Non-pigmented ciliary epithelial cell (primary cell): ENCODE measurements at places on chromosomes 12 and 14.

GRCh38 chr12:21631367-21631766, 26.3 kb downstream of the LDHB start:
- DNase-seq, result no peak

GRCh38 chr12:77167801-77168200, 102.4 kb upstream of the E2F7 start:
- DNase-seq, result no peak

GRCh38 chr12:105225505-105226015, 10.4 kb downstream of the APPL2 start:
- DNase-seq, result no peak

DNA sequence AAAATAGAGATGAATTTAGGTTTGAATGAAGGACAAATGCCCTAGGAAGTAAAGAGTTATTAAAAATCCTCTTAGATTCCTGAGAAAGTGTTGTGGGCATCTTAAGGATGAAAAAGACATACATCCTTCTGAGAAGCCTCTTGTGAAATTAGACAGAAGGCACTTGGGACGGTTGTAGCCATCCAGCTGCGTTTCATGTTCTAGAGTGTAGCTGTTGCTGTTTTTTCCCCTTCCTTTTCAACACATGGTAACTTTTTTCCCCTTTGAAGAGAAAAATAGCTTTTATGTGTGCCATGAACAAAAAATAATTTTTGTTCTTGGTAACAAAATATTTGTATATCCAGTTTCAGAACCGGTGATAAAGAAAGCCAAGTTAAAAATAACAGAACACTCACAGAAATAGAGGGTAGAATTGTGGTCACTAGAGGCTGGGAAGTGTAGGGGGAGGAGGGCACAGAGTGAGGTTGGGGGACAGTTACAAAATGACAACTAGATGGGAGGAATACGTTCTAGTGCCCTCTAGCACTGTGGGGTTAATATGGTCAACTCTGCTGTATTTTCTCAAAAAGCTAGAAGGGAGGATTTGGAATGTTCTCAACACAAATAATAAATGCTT, 58.4 kb downstream of the PTHLH start:
- no peak for DNase-seq

DNA sequence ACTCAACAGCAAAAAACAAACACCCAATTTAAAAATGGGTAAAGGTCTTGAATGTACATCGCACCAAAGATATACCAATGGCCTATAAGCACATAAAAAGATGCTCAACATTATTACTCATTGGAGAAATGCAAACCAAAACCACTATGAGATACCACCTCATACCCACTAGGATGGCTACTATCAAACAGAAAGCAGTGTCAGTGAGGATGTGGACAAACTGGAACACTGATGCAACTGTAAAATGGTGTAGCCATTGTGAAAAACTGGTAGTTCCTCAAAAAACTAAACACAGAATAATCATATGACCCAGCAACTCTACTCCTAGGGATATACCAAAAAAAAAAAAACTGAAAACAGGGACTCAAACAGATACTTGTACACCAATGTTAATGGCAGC, 49.3 kb downstream of the CDK17 start:
- no peak for DNase-seq

DNA sequence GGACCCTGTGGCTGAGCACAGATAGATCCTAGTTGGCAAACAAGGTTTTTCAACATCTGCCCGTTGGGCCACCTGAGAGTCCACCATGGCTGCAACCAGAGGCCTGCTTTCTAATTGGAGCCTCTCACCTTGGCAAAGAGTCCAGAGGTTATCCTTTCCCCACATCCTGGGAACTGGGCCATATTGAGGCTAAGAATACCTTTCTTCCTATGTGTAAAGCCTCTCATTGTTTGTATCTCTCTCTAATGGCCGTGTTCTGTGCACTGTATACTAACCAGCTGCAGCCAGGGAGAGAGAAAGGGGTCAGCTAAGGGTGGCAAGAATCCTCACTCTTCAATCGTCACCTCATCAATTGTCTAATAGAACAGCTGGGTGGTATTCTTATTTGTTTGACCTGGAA, 79.1 kb upstream of the ST8SIA1 start:
- no peak for DNase-seq

DNA sequence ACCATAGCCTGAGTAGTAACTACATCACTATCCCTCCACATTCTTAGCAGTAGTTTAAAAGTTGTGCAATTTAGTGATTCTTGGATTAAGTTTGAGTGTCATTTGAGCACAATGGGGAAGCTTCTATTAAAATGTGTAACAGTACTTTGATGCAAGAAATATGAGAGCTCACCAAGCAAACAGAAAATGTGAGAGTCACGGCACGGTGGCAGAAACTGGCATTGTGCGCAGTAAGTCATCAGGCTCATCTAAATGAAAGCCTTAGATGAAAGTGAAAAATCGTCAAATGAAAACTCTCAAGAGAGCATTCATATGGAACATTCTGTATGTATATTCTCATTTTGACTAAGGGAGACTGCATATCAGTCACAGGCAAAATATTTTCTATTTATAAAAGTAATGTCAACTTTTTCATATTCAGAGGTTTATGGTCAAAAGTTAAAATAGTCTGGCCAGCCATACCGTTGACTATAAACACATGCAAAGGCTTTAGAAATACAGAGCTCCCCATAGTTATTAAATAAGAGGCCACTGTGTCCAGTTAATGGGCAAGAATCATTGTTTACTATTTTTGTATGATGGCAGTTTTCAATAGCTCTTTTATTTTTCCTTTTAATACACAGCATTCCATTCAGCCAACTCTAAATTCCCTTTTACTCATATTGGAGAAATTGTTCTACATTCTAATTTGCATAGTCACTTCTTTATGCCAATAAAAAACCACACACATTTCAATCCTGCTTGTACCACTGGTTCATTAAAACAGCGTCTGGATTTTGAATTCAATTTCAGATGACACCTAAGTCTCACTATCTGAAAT, 167.9 kb downstream of the PRKD1 start:
- no peak for DNase-seq

DNA sequence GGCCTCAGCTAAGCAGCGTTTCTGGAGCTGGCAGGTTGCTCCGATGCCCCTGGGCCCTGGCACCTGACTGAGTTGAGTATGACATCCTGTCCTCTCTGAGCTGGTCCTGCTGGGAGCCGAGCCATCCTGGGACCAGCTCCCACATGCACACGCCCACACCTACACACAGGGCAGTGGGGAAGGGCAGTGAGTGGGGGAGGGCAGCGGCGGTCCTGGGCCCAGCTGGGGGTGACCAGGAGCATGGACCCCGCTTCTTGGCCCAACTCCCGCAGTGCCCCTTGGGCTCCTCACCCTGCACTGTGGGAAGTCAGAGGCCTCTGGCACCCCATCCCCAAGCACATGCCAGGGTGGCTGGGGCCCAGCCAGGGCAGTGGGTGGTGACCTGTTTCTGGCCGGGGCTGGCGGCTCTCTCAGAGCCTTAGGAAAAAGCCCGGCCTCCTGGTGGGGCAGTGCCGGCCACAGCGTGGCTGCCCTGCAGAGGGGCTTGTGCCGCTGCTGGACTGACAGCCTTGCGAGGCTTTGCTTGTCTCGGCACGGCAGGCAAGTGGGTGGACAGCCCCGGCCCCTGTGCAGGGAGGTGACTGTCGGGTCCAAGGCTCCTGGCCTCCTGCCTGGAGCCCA, 5.9 kb upstream of the CRIP2 start:
- DNase-seq, result no peak

- DNase-seq, result no peak
Measured at GRCh38 chr14:26845151-26845818, 247.5 kb upstream of the NOVA1 start.

DNA sequence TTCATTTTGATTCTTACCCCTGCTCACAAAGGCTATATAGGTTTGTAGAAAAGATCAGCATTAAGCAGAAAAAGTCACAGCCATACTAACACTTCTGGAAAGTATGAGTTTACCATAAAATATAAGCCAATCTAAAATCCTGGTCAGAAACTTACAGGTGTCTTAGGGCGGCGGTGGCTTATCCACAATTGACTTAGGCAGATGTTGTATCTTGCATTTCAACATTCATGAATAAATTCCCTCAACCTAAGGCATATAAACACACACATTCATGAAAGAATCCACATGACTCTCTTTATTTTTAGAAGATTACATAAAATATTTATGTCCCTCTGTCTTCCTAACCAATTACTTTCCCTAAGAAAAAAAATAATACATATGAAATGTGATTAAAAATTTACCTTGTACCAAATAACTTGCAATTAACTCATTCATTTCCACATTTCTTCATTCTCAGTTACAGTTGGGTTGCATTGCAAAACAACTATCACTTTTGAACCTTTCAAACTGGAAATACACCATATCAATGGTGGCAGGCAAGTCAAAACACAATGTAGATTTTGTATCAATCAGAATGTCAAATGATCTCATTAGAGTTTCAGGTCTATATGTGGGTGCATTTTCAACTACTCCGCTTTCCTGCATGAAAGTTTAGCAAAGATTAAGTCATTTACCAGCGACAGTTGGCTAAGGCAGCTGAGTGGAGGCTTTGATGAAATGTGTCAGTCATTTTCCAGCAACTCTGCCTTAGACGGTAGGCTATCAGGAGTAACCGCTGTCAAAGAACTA, 124.4 kb downstream of the SLC15A5 start:
- no peak for DNase-seq

DNA sequence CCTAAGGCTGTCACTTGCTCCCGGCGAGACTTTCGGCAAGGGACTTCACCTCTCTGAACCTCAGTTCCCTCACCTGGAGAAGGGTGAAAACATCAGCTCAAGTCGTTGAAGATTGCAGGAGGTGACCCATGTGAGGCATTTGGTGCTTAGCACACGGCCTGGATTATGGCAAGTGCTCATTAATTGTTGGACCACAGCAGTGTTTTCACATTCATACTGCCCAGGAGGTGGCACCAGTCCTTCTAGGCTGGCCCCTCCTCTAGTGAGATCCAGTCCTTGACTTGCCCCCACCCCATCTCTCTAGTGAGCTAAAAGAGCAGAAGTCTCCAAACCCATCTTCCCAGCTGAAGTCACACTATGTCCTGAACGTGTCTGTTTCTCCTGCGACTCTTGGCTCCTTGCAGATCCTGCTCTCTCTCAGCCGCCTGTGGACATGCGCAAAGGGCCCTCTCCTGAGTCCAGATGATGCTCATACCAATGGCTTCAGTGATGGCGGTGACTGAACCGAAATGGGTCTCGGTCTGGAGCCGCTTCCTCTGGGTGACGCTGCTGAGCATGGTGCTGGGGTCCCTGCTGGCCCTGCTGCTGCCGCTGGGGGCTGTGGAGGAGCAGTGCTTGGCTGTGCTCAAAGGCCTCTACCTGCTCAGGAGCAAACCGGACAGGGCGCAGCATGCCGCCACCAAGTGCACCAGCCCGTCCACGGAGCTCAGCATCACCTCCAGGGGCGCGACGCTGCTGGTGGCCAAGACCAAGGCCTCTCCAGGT, 1.6 kb downstream of the FICD start:
- no peak for DNase-seq

DNA sequence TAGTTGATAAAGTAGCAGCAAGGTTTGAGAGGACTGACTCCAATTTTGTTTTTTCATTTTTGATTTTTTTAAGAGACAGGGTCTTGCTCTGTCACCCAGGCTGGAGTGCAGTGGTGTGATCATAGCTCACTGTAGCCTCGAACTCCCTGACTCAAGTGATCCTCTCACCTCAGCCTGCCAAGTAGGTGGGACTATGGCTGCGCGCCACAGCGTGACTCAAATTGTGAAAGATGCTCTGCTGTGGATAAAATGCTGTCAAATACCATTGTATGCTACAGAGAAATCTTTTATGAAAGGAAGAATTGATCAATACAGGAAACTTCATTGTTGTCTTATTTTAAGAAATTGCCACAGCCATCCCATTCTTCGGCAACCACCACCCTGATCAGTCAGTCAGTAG, 48.3 kb downstream of the SCN8A start:
- DNase-seq, result no peak

DNA sequence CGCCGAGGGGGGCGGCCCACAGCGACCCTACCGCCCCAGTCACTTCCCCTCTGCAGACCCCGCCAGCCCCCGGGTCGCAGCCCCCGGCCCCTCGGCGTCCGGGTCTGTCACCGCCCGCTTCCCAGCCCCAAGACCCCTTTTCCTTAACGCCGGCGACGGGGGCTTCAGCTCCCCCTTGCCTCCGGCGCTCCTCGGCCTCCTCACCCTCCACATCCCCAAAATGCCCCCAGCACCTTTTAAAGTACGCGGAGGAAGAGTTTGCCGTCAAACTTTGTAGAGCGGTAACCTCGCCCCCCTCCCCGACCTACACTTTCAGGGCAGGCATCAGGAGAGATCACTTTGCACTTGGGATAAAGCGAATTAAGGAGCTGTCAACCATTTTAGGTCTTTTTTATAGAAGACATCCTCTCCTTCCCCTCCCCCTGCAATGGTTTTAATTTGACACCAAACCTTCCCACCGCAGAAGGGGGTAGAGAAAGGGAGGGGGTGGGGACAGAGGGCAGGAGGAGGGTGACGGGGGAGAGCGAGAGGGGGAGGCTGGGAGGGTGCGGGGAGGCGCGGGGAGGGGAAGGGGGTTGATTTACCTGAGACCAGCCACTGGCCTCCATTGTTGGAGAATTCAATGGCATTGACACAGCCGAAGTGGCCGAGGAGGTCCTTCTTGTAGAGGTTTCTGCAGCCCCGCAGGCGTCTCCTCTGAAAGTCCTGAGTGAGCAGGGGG, 578 bp downstream of the DCAF5 start:
- DNase-seq, result no peak
